Karpas-422 (cell line): ENCODE measurements at places on chromosomes 13 and 19. TPM values are rescaled to one million over a fixed set of nuclear protein-coding genes. Genes with fewer than 3 reads are reported as not detected.

Gene NOTCH3
- 0.45 and 3.2 TPM in 2 replicates for total RNA-seq

Gene SPTBN4
- 1.0 and 1.1 TPM in 2 replicates for total RNA-seq

Gene SIAH3
- not detected in 2 replicates for total RNA-seq

Gene NECTIN2
- 2.0 TPM in 1 of 2 replicates, not detected in the other for total RNA-seq

Gene SLC1A6
- not detected in 2 replicates for total RNA-seq

Gene ADM5
- 4.0 and 12.0 TPM in 2 replicates for total RNA-seq

Gene FFAR3
- not detected in 2 replicates for total RNA-seq

Gene JUNB
- 60.0 and 156 TPM in 2 replicates for total RNA-seq

Gene SULT2B1
- total RNA-seq = not detected in 2 replicates

Gene DOCK6
- total RNA-seq = 6.5 and 10.3 TPM in 2 replicates

Gene SOHLH2
- total RNA-seq = not detected in 2 replicates

Gene SLC7A10
- total RNA-seq = not detected in 2 replicates

Gene UBE2L5
- total RNA-seq = not detected in 2 replicates

Gene REEP6
- 1.3 and 1.5 TPM in 2 replicates for total RNA-seq

Gene DMKN
- 5.0 and 9.3 TPM in 2 replicates for total RNA-seq

Gene IRGC
- total RNA-seq = not detected in 2 replicates

Gene EXOC3L2
- total RNA-seq = not detected in 2 replicates

Gene FAM216B
- not detected in 2 replicates for total RNA-seq

Gene CYP4F8
- total RNA-seq = not detected in 2 replicates

Gene PLVAP
- total RNA-seq = 0.22 and 0.41 TPM in 2 replicates

Gene OLFM4
- total RNA-seq = not detected in 2 replicates

Gene KLK3
- not detected in 2 replicates for total RNA-seq

Gene SWSAP1
- total RNA-seq = 7.4 and 12.6 TPM in 2 replicates

Gene BRD4
- total RNA-seq = 41.4 and 58.6 TPM in 2 replicates

Gene CIC
- 25.0 and 30.6 TPM in 2 replicates for total RNA-seq

Gene PSG3
- total RNA-seq = not detected in 2 replicates

Gene APOC4
- total RNA-seq = not detected in 2 replicates

Gene CEBPA
- total RNA-seq = not detected in 2 replicates
